ENCODE measurements at places on chromosomes 2 and 18. TPM values are rescaled to one million over a fixed set of nuclear protein-coding genes. Genes with fewer than 3 reads are reported as not detected.

BOLL gene
- not detected for total RNA-seq

CPLX4 gene
- not detected for total RNA-seq

C2orf78 gene
- 0.37 TPM for total RNA-seq

AQP12B gene
- total RNA-seq = not detected

RAB10 gene
- 132 TPM for total RNA-seq

LCT gene
- not detected for total RNA-seq

EPG5 gene
- total RNA-seq = 20.7 TPM

ANKRD44 gene
- 0.71 TPM for total RNA-seq

RNF152 gene
- total RNA-seq = 2.6 TPM

NT5DC4 gene
- total RNA-seq = not detected

KIF1A gene
- 279 TPM for total RNA-seq

SKOR2 gene
- 0.34 TPM for total RNA-seq

ACTR3 gene
- total RNA-seq = 169 TPM

IL1RL1 gene
- total RNA-seq = 0.05 TPM

PRSS56 gene
- not detected for total RNA-seq

ASAP2 gene
- 14.5 TPM for total RNA-seq

KYNU gene
- 0.18 TPM for total RNA-seq

SPP2 gene
- not detected for total RNA-seq

C1GALT1C1L gene
- 0.46 TPM for total RNA-seq

PPP1R1C gene
- total RNA-seq = 3.7 TPM

SH3RF3 gene
- 0.78 TPM for total RNA-seq

SLC9A4 gene
- total RNA-seq = 0.11 TPM

LYG2 gene
- total RNA-seq = not detected

TOGARAM2 gene
- total RNA-seq = 0.62 TPM

ACOXL gene
- total RNA-seq = 15.8 TPM

COBLL1 gene
- 6.3 TPM for total RNA-seq

IHH gene
- not detected for total RNA-seq

SPR gene
- 13.0 TPM for total RNA-seq

GREB1 gene
- total RNA-seq = 31.9 TPM

GKN2 gene
- total RNA-seq = not detected

RAB31 gene
- total RNA-seq = 34.9 TPM

APLF gene
- total RNA-seq = 3.9 TPM

STPG4 gene
- not detected for total RNA-seq

ABI2 gene
- 132 TPM for total RNA-seq

ST8SIA5 gene
- total RNA-seq = 2.8 TPM

ALPP gene
- total RNA-seq = 0.20 TPM

HS6ST1 gene
- total RNA-seq = 55.1 TPM
